Left lung (tissue), 14 donors: ENCODE measurements at places on chromosomes 11 and 22.
A peak's percentile ranks its signal among the peaks of the same experiment; 100 is the strongest.

- H3K4me1 ChIP-seq: no peaks in the 10 kb centered on the region
- no peak overlapping the region for H3K27ac ChIP-seq
- no peaks in the 10 kb centered on the region for H3K36me3 ChIP-seq
- peaks cover 88% of the 10 kb centered on the region for H3K27me3 ChIP-seq
Measured at GRCh38 chr11:69711822-69712801, 8.3 kb upstream of the FGF19 start.

DNA sequence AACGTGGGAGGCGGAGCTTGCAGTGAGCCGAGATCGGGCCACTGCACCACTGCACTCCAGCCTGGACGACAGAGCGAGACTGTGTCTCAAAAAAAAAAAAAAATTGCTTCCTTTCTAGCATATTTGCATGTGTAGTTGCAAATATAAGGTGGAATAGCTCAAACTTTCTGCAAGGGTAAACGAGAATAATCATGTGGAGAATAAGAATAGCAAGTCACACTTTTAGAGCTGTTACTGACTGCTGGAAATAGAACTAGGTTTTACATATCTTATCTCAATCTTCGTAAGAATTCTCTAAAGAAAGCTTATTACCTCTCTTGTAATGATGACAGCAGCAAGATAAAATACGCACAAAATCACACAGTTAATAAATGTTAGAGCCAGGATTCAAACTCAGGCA is 1.6 kb downstream of the L3MBTL2 start:
- peaks cover 27% of the 10 kb centered on the region for H3K36me3 ChIP-seq
- no peak overlapping the region for H3K27ac ChIP-seq
- DNase-seq: no peak

DNA sequence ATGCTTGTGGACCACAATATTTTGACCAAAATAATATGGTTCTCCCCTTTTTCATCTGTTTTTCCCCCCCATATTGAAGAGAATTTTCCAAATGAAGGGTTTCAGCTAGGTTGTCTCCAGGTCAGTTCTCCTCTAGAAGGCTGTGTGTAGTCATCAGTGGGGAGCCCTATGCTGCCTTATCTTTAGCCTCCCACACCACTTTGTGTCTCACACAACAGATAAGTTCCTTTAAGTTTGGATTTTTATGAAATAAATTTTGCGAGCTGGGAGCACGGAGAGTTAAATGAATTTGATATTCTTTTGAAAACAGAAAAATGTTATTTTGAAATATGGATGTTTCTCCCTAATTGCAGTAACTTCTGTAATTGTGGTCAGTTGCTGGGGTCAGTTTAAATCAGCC is 28.9 kb downstream of the PAX6 start:
- no peaks in the 10 kb centered on the region for H3K4me1 ChIP-seq
- no peak overlapping the region for H3K27ac ChIP-seq
- H3K27me3 ChIP-seq: no peaks in the 10 kb centered on the region
- no peak for DNase-seq
- H3K36me3 ChIP-seq: no peaks in the 10 kb centered on the region
- no peak overlapping the region for H3K4me3 ChIP-seq

DNA sequence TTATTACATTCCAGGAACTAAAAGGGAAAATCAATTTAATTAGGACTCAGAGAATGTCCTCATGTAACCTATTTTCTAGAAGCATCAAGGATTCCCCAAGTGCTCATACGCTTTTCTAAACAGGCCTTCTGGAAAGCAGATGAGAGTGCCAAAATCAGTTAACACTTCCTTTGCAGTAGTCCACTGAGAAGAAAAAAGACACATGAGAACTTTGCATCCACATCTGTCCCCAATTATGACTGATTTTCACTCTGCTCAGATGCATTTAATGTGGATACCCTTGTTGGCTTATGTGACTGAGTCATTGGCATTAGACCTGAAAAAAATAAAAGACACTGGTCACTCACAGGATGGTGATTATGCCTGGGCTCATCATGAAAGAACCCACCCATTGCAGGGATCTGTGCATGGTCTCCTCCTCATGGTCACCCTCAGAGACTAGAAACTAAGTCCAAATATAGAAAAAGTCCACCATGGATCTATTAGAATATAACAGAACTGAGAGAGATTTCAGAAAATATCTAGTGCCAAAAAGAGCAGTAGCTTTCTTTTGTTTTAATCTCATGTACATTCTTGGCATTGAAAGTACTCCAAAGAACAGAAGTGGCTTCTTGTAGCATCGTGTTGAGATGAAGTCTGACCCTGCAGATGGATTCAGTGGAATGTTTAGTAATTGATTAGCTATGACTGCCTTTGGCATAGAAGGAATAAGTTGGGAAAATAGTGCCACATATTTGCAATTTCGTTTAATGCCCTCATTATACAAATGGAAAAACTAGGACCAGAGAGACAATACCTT is 48.8 kb upstream of the FIBIN start:
- H3K4me1 ChIP-seq: no peaks in the 10 kb centered on the region
- H3K4me3 ChIP-seq: no peak overlapping the region
- no peaks in the 10 kb centered on the region for H3K36me3 ChIP-seq
- no peaks in the 10 kb centered on the region for H3K27me3 ChIP-seq

- H3K4me1 ChIP-seq: no peaks in the 10 kb centered on the region
- H3K27ac ChIP-seq: no peak overlapping the region
Measured at GRCh38 chr22:39229688-39230260, 15.0 kb downstream of the PDGFB start.

GRCh38 chr22:31097941-31098631 is 9.3 kb downstream of the SELENOM start:
- no peaks in the 10 kb centered on the region for H3K36me3 ChIP-seq
- no peak overlapping the region for H3K4me3 ChIP-seq
- no peaks in the 10 kb centered on the region for H3K27me3 ChIP-seq
- DNase-seq: no peak

DNA sequence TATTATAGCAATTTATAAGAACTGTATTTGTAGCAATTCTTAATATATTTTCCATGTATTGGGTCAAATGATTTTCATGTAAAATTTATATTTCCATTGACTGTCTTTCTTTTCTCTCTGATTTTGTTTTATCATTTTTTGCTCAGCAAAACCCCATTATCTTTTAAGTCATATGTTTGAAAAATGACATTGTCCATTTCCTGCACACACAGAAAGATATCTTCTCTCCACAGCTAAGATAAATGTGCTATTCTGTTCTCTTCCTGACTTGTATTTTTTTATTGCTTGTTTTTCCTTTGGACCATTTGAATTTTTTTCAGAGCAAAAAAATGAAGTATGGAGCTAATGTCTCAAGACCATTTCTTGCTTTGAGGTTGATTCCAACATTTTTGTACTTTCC is 6.3 kb upstream of the LRRC55 start:
- no peaks in the 10 kb centered on the region for H3K27me3 ChIP-seq
- no peaks in the 10 kb centered on the region for H3K4me1 ChIP-seq
- no peaks in the 10 kb centered on the region for H3K36me3 ChIP-seq

DNA sequence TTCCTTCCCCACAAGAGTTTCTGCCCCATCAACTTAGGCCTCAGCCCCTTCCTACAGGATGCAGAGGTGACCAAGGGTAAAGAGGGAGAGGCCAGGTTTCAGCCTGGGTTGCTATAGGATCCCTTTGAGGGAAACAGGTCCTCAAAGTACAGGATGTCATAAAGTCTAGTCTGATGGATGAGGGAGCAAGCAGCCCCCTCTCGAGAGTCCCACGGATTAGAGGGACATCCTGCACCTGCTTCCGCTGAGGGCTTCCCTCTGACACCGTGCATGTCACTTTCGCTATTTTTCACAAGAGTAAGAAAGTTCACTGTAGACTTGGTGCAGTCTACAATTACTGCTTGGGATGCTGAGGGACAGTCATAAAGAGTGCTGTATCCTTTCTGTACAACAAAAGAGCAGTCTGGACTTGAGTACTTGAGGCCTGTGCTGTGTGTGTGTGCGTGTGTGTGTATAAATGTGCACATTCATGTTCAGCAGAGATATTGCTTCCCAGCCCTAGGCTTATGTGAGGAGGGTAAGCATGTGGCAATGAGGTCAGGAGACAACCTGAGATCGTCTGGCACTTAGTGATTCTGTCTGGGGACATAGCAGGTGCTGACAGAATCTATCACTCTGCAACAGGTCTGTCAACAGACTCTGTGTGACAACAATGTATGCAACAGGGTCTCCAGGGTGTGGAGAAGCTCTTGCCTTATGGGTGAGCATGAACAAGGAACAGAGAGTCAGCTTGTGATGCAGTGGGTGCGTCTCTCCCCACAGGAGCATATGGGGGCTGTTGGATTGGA is 18.0 kb upstream of the CHST1 start:
- H3K4me3 ChIP-seq: no peak overlapping the region
- no peaks in the 10 kb centered on the region for H3K27me3 ChIP-seq
- H3K4me1 ChIP-seq: no peaks in the 10 kb centered on the region
- no peak overlapping the region for H3K27ac ChIP-seq
- H3K36me3 ChIP-seq: no peaks in the 10 kb centered on the region

DNA sequence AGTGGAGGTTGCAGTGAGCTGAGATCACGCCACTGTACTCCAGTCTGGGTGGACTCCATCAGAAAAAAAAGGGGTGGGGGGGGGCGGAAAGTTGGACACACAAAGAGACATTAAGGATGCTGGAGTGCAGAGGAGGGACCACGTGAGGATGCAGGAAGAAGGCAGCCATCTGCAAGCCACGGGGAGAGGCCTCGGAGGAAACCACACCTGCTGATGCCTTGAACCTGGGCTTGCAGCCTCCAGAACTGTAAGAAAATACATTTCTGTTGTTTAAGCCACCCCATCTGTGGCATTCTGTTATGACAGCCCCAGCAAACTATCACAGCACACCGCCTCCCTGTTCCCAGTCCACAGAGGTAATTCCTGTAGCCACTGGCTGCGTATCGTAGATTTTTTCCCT is 9.2 kb upstream of the STIP1 start:
- DNase-seq: no peak
- peaks cover 7% of the 10 kb centered on the region for H3K4me1 ChIP-seq
- no peaks in the 10 kb centered on the region for H3K27me3 ChIP-seq
- H3K27ac ChIP-seq: no peak overlapping the region

- no peak for DNase-seq
- no peak overlapping the region for H3K27ac ChIP-seq
- no peaks in the 10 kb centered on the region for H3K36me3 ChIP-seq
- peaks cover 24% of the 10 kb centered on the region for H3K4me1 ChIP-seq
Measured at GRCh38 chr11:82863209-82863608, 37.0 kb downstream of the PRCP start.

DNA sequence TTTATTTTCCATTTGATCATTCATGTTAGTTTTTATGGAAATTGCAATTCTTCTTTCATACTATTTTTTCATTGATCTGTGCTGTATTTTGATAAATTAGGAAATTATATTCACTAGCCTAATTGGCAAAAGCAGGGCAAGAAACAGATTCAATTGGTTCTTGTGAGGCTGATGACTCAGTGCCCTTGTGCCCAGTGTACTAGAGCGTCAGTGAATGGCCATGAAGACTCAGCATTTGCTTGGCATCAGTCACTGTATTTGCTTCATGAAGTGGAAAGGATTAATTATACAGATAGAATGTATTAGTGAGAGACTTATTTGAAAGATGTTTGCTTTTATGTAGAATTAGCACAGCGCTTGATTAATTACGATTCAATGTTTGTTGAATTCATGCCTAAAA is 31.8 kb downstream of the MRGPRX1 start:
- no peak for DNase-seq
- no peaks in the 10 kb centered on the region for H3K4me1 ChIP-seq
- H3K27ac ChIP-seq: no peak overlapping the region

DNA sequence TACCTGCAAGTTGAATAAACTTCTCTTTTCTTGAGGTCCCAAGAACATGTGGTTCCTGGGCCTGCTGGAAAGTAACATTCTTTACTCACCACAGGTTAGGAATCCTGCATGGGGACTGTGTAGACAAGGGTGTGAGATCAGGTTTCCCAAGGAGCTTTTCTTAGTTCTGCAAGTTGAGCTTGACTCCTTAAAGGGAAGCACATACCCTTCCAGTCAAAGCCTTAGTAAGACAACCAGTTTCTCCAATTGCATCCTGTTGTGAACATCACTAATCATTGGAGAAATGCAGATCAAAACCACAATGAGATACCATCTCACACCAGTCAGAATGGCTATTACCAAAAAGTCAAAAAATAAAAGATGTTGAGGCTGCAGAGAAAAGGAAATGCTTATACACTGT is 48.3 kb upstream of the PAK1 start:
- DNase-seq: no peak
- H3K36me3 ChIP-seq: no peaks in the 10 kb centered on the region
- no peak overlapping the region for H3K27ac ChIP-seq
- H3K4me3 ChIP-seq: no peak overlapping the region
- no peaks in the 10 kb centered on the region for H3K4me1 ChIP-seq
- no peaks in the 10 kb centered on the region for H3K27me3 ChIP-seq

DNA sequence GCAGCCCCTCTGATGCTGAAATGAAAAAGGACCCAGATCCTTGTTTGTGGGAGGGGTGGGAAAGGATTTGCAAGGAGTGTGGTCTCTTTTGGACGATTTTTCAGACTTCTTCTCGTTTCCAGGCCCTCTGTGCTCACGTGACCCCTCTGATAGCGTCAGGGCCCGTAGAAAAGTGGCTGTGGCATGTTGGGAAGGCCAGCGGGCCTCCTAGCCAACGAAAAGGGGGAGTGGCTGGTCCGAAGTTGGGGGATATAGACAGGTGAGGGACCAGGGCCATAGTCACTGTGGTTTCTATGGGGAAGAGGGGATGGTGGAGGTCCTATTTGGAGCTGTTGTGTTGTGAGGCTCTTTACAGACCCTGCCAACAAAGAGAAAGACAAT is 6.6 kb downstream of the PARVB start:
- H3K4me1 ChIP-seq: peaks cover 50% of the 10 kb centered on the region
- peaks cover 2% of the 10 kb centered on the region for H3K27me3 ChIP-seq
- H3K36me3 ChIP-seq: no peaks in the 10 kb centered on the region
- H3K27ac ChIP-seq: peak overlapping the region; percentile 97

- no peaks in the 10 kb centered on the region for H3K27me3 ChIP-seq
- H3K27ac ChIP-seq: peak overlapping the region; percentile 61
- no peak overlapping the region for H3K4me3 ChIP-seq
- no peaks in the 10 kb centered on the region for H3K4me1 ChIP-seq
- DNase-seq: peak; percentile 87
- no peaks in the 10 kb centered on the region for H3K36me3 ChIP-seq
Measured at GRCh38 chr11:16815047-16815767, 76.8 kb downstream of the C11orf58 start.

DNA sequence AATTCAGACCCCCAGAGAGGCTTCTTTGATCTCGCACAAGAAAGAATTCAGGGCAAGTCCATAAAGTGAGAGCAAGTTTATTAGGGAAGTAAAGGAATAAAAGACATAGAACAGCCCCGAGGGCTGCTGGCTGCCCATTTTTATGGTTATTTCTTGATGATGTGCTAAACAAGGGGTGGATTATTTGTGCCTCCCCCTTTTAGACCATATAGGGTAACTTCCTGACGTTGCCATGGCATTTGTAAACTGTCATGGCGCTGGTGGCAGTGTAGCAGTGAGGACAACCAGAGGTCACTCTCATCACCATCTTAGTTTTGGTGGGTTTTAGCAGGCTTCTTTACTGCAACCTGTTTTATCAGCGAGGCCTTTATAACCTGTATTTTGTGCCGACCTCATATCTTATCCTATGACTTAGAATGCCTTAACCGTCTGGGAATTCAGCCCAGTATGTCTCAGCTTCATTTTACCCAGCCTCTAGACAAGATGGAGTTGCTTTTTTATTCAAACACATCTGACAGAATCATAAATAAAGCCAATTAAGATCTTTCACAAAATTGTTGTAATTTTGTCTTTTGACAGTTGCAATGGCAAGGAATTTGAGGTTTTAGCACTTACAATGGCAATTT is 7.6 kb downstream of the DDIAS start:
- H3K36me3 ChIP-seq: no peaks in the 10 kb centered on the region
- no peaks in the 10 kb centered on the region for H3K27me3 ChIP-seq
- H3K4me1 ChIP-seq: peaks cover 15% of the 10 kb centered on the region
- H3K4me3 ChIP-seq: no peak overlapping the region
- no peak for DNase-seq
